CD4-positive, alpha-beta T cell treated with Interleukin-17A for 4 hours (primary cell): ENCODE measurements at places on chromosomes 4 and X.

- DNase-seq = no peak
Measured at GRCh38 chrX:3295731-3296130, 50.7 kb downstream of the MXRA5 start.

DNA sequence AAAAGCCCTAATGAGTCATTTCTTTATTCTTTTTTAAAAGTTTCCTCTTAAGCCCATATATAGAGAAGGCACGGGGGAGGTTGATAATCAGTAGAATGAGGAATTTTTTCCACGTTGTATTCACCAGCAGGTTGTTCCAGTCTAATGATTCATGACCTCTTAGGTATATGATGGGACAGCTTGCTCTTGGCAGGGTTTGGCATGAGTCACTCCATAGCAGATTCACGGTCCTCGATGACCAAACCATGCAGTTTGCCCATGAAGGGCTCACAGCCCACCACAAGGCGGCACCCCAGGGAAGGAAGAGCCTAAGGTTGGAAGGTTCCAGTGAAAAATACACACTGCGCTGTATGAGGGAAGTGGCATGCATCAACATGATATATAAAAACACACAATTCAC lies 623.8 kb upstream of the DIPK2B start:
- peak; percentile 42 for DNase-seq

DNA sequence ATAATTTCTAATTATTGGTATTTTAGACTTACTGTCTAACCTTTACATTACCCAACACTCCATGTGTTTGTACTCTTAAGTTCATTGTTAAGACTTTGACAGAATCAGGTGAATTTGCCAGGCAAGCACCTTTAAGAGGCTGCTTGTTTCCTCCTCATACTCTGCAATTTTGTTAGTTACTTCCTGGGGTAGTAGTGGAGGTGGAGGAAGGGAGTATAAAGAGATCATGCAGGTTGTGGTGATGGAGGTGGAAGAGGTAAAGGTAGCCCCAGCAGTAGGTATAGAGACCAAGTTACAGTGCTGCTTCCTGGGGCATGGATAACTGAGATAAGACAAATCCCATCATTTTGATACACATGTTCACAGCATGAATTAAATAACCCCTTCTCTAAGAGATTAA lies 6.7 kb downstream of the WDR44 start:
- DNase-seq = no peak

GRCh38 chr4:1604706-1605205 lies 79.4 kb downstream of the FAM53A start:
- peak; percentile 81 for DNase-seq

DNA sequence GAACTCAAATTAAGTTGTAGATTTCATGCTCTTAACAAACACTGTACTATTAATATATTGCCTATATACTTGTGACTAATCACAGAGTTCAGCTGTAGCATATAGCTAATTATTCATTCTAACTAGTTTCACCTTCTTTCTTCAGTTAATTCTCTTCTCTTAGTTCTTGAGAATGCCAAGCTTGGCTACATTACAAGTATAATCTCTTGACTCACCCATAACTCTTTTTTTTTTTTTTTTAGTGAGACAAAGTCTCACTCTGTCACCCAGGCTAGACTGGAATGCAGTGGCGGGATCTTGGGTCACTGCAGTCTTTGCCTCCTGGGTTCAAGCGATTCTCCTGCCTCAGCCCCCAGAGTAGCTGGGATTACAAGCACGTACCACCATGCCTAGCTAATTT lies 5.4 kb downstream of the KLHL5 start:
- no peak for DNase-seq

- peak; percentile 45 for DNase-seq
Measured at GRCh38 chr4:46844325-46844917, 64.6 kb downstream of the COX7B2 start.

GRCh38 chr4:108458681-108459080 lies 161.7 kb upstream of the RPL34 start:
- DNase-seq = no peak

DNA sequence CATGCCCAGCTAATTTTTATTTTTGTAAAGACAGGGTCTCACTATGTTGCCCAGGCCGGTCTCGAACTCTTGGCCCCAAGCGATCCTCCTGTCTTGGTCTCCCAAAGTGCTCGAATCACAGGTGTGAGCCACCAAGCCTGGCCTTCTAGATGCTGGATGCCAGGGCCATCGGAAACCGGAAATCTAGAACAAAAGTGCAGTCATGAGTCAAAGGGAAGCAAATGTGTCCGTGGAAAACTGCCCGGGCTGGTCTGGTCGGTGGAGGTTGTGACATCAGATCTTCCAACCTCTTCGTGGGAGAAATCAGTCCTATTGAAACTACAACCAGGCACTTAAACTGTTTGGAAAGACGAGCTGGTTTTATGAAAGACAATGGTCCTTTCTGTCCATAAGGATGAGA lies 92.3 kb upstream of the SHOX start:
- no peak for DNase-seq

DNA sequence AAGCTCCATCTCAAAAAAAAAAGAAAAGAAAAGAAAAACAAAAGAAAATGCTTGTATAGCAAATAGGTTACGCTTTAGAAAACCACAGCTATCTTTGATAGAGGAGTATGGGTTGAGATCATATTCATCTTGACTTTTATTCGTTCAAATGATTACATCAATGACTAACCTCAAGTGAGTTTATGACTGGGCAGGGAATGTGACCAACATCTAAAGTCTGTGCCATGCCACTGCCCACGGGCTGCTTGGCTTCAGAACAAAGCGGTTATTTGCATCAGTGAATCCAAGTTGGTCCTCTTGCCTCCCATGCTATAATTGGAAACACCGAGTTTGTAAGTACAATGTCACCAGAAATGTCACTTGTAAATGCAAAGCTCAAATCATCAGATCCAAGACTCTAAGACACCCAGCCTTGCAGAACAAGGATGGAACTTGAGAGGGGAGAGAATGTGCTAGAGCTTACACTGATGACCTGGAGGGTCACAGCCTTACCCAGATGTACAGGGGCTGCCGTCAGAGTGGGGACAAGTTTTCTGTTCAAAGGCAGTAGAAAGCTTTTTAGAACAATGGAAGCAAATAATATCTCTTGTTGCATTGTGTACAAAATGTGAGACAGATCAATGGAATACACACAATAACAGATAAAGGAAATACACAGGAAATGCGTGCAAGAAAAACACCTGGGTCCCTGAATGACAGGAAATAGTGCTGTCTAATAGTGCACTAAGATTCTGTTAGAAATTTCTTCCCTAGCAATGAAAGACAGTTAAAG lies 8.4 kb upstream of the OPN1LW start:
- no peak for DNase-seq

GRCh38 chrX:30690330-30690729 lies 37.1 kb downstream of the GK start:
- DNase-seq = no peak

DNA sequence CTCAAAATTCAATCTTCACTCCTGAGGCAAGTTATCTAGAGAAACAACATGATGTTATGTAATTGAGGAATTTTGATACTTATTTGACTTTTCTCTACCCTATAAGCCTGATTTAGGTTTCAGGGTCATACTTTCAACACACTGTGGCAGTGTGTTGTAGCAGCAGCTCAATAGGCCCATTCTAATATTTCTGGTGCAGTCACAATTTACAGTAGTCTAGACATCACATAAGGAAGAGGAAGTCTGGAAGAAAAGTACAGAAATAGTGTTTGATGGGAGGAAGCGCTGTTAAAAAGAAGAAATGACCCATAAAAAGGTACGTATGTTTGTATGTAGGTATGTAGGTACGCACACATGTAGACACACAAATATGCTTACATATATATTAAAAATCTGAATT lies 194.3 kb downstream of the ARHGAP24 start:
- DNase-seq = no peak

DNA sequence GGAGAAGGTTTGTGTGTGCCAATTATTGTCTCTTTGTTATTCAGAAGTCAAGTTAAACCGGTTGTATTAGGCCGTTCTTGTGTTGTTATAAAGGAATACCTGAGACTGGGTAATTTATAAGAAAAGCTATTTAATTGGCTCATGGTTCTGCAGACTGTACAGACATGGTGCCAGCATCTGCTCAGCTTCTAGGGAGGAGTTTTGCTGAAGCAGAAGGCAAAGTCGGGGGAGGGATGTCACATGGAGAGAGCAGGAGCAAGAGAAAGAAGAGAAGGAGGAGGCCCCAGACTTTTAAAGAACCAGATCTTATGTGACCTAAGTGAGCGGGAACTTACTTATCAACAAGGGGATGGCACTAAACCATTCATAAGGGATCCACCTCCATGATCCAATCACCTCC lies 349.3 kb upstream of the PCDH18 start:
- DNase-seq = no peak

- no peak for DNase-seq
Measured at GRCh38 chr4:57499786-57500185, 389.6 kb upstream of the IGFBP7 start.

DNA sequence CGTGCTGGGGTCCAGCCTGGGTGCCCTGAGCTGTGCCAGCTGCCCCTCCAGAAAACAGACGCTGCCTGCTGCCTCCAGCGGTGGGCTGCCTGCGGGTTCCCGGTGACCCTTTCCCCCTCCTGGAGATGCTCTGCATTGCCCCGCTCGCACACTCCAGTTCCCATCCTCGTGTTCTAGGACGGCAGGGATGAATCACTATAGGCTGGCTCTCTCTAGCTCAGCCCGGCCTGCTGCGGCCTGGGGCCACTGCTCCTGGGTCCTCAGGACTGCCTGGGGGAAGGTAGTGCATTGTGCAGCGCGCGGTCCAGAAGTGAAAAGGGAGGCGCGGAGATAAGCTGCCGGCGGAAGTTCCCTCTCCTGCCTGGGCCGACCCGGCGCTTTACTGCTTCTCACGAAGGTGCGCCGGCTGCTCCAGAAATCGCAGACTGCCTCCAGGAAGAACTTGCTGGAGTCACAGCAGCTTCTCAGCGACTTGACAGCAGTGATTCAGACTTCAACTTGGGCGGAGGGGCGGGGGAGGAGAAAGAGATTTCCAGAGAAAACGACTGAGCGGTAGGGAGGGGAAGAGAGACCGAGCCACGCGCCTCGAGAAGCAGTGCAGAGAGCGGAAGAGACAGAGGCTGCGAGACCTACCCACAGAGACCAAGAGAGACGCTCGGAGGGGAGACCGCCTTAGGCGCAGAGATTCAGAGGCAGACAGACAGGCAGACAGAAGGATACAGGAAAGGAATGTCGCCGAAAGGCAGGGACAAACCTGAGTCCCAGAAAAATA lies 6.7 kb upstream of the MSX1 start:
- DNase-seq = no peak

DNA sequence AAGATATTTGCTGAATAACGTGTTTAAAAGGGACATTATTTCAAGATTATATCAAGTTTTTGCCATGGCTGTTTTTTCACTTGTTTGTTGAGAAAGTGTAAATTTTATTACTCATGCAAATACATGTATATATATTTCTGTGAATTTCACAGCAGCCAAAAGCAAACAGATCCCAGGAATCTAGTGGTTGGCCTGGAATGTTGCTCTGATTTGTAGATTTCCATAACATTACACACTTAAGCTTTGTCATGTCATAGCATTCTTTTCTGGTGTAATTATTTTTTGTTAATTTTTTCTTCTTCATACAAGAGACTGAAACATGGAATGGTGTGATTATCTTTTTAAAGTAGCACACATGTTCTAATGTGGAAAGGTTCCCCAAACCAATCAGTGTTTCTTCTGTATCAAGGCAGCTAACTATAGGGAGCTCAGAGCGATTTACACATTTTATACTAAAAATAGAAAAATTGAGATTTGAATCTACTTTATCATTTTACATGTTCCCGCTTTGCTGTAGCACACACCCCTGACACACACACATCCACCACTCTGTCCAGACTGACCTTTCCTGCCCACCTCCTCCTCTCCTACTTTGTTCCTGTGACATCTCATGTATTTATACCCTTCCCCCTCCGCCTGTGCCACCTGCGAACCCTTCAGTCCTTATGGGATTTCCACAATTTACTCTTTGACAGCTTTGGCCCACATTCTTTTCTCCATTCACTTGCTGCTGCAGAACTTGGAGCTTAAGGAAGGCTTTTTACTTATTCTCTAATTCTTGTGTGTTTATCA lies 20.3 kb downstream of the RUFY3 start:
- DNase-seq = no peak

DNA sequence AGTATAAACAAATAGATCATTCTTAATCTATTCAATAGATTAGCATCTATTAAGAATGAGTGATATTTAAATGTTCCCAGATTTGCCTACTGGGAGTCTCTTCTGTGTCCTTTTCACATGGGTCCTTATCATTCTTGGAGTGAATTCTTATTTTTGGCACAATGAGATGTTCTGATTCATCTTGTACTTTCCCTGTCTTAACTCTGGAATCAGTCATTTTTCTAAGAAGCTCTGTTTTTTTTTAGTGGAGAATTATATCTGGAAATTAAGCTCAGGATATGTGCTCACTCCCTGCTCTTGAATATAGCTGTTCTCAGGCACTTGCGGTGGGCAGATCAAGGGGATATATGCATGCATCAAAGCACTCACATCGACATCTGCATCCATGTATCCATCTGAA lies 625.3 kb upstream of the HS3ST1 start:
- no peak for DNase-seq

GRCh38 chr4:142713282-142714030 lies 132.6 kb downstream of the INPP4B start:
- no peak for DNase-seq

- DNase-seq = no peak
Measured at GRCh38 chr4:183349673-183350072, 27.4 kb upstream of the CLDN24 start.

DNA sequence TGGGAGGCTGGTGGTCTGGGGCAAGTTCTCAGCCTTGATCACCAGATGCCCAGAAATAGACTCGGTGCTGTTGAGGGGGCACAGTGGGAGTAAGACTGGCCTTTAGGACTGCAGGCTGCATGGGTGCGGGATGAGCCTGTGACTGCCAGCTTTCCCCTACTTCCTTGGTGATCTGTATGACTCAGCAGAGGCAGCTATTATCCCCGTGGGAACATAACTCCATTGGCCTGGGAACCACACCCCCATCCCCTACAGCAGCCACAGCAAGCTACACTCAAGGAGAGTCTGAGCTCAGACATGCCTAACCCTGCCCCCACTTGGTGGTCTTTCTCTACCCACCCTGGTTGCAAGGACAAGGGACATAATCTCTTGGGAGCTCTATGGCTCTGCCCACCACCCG lies 20.6 kb downstream of the CLIC2 start:
- DNase-seq = no peak
